ENCODE measurements at places on chromosomes 11 and 22.

GRCh38 chr22:22939588-22940368, 52.2 kb downstream of the IGLL5 start:
- DNase-seq: peak; percentile 26

- DNase-seq: no peak
These were observed 52.0 kb upstream of the TSPAN18 start for GRCh38 chr11:44674809-44675208.

- peak; percentile 34 for DNase-seq
These were observed 2.0 kb downstream of the KCNE3 start for GRCh38 chr11:74465291-74465708.

GRCh38 chr11:94840209-94840608, 72.1 kb downstream of the AMOTL1 start:
- DNase-seq: no peak

DNA sequence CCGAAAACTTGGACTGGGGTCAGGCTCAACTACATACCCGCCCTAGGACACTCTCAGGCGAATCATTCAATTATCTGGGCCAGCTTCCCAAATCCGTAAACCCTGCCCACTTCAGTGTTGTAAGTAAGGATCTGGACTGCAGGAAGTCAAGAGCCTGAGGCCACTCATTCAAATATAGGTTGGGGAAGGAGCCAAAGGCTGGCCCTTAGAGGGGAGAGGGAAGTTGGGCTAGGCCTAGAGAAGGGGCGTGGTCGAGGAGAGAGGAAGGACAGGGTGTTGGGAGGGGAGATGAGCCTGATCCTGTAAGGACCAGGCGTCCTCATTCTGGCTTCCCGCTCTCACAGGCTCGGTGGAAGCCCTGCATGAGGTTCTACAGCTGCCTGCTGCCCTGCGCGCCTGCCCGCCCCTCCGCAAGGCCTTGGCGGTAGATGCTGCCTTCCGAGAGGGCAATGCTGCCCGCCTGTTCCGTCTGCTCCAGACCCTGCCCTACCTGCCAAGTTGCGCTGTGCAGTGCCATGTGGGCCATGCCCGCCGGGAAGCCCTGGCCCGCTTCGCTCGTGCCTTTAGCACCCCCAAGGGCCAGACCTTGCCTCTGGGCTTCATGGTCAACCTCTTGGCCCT, 3.0 kb downstream of the SAC3D1 start:
- no peak for DNase-seq

DNA sequence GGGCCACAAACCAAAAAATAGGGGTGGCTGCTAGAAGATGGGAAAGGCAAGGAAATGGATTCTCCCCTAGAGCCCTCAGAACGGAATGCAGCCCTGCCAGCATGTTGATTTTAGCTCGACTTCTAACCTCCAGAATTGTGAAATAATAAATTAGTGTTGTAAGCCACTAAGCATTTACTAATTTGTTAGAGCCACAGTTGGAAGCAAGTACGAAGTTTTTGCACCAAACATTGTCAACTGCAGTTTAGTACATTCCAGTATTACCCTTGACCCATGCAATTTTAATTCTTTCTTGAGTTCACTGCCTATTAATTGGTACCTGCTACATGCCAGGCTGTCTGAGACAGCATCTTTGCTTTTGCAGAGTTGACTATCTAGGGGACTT, 32.2 kb downstream of the PARVA start:
- DNase-seq: no peak

GRCh38 chr11:1947592-1948237, 583 bp downstream of the MRPL23 start:
- no peak for DNase-seq

GRCh38 chr11:9017773-9018172, 14.0 kb upstream of the NRIP3 start:
- DNase-seq: peak; percentile 33

DNA sequence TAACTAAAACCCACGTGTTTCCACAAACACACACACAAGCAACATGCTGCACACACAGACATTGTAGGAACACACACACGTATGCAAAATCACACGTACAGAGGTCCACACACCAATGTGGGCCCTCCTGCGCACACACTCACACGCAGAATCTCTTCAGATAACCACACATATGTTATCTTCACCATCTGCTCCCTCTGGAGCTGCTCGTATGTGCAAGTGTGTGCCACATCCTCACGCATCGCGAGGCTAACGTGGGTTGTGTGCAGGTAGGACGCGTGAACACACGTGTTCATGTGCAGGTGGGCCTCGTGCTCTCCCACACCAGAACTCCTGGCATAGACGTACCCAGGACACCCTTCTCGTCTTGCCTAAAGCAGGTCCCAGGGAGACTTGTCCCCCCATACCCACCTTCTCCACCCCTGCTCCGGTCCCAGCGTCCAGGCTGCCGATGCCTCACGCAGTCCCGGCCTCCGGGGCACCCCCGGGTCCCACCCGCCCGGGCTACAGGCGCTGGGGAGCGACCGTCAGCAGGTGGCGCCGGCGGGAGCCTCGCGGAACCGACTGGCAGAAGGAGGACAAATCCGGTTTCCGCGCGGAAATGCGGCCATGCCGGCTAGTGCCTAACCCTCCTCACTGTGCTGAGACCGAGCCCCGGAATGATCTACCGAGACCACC, 10.3 kb upstream of the IGSF9B start:
- DNase-seq: peak; percentile 88

GRCh38 chr22:30023099-30023660, 57.1 kb upstream of the HORMAD2 start:
- no peak for DNase-seq

DNA sequence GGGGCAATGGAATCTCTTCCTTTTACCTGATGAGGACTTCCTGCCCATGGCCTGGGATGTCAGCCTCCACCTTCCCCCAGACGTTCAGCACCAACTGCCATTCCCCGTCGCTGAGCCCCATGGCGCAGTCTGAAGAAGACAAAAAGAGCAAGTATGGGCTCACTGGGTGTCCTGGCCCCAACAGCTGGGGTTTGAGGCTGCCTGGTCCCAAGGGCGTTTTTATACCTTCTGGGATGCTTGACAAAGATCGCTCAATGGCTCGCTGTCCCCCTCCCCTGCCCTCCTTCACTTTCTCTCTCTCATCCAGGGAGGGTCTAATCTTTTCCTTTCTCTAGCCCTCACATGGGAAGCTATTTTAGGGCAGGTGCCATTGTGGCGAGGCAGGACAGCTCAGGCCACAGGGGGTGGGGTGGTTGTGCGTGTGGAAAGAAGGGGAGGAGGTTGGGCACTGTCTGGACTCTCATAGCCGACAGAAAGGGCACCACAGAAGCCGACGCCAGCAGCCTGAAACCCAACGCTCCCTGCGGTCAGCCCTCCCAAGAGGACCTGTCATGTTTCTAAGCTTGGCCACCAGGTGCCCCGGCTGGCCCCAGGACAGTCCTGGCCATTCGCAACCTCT, at the start of gene MB:
MB (minus strand) TSS at position 193 of the 619 bp plus-strand sequence; CDS start at position 121, 72 bp downstream.
- DNase-seq: no peak

DNA sequence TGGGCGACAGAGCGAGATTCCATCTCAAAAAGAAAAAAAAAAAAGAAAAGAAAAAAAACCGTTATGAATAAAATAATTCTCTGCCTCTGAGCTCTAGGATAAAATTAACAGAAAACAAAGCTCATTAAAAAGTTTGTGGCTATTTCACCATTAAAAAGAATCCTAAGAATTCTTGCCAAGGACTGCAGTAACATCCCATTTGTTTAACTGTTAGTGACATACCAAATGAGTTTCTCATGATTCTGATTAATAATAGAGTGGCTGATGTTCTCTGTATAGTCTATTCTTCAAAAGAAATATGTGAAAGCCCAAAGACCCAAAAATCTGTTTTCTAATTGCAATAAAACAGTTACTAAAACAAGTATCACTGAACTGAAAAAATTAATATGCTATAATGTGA, 19.7 kb downstream of the CLNS1A start:
- no peak for DNase-seq

- peak; percentile 29 for DNase-seq
These were observed 1.2 kb downstream of the SERGEF start for GRCh38 chr11:18011633-18012032.

DNA sequence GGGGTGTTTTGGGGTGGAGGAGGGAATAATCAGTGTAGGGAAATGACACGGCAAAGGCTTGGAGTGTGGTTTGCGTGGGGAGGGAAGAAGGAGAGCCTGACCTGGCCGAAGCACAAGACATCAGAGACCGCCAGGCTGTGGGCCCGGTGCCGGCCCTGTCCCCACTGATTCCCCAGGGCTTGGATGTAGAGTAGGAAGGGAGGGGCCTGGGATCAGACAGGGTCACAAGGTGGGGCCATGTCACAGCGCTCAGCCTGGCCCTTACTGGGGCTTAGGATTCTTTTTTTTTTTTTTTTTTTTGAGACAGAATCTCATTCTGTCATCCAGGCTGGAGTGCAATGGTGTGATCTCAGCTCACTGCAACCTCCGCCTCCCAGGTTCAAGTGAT, 9.8 kb downstream of the PICK1 start:
- DNase-seq: no peak

GRCh38 chr11:123590296-123590912, 64.0 kb downstream of the SCN3B start:
- DNase-seq: peak; percentile 74

DNA sequence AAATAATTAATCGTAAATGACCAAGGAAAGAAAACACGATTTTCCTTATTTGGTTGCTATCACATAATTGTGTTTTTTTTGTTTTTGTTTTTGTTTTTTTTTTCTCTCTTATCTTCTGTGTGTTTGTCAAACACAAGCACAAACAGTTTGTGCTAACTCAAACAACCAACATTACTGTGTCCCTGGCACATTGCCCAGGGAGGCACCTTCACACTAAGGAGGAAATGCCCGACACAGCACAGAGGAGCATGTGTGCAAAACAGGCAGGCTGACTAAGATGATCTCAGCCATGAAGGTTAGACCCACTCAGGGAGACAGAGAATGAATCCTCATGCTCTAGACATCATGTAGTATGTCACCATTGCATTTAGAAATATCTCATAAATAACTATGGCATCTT, 130.1 kb downstream of the SOX6 start:
- peak; percentile 97 for DNase-seq

GRCh38 chr11:105132716-105133511, 6.7 kb downstream of the CARD18 start:
- DNase-seq: no peak
